ENCODE measurements at places on chromosomes 12 and 14.

- peak; percentile 45 for DNase-seq
These were observed 624 bp downstream of the M6PR start for GRCh38 chr12:8948701-8949341.

DNA sequence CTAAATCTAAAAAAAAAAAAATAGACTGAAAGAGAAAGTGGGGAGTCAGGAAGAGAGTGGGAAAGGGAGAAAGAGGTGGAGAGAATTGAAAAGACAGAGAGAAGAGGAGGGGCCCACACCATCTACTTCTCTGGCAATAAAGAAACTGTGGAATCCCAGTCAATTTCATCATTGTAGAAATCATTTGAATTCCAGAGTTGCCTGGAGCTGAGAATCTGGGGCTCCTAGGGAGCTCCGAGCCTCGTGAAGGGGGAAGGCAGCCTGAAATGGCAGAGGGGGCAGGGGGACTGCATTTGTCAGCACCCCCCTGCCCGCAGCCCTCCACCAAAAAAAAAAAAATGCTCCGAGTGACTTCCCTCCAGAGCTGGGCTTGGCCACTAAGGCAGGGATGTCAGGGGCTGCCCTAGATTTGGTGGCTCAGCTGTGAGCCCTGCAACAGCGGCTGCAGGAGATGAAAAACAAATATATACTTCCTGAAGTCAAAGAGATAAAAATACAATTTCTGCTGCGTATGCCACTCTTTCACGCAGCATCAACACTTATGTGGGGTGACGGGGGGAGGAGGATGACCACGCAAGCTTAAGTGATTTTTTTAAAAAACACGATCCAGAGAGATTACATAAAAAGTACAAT is 80.5 kb downstream of the BCL11B start:
- DNase-seq = no peak

DNA sequence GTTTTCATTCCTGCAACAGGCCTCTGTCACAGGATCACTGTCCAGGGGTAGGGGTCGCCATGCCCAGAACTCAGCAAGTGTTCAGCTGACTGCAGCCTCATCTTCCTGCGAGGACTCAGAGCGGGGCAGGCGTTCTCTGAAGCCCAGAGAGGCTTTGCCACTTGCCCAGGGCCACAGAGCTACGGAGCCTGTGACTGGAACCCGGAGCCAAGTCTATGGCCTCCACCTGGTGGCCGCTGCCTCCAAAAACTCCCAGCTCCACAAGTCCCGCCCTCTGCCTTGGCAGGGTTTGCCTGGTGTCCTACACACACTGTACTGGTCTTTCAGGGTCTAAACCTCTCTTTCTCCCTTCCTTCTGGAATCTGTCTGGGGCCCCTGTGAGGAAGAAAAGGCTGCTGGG is 8.7 kb upstream of the PPP1R13B start:
- no peak for DNase-seq

- DNase-seq = no peak
These were observed 471 bp downstream of the MTRFR start for GRCh38 chr12:123233505-123234308.

- DNase-seq = no peak
These were observed 32.8 kb upstream of the OR10AD1 start for GRCh38 chr12:48235796-48236333.

DNA sequence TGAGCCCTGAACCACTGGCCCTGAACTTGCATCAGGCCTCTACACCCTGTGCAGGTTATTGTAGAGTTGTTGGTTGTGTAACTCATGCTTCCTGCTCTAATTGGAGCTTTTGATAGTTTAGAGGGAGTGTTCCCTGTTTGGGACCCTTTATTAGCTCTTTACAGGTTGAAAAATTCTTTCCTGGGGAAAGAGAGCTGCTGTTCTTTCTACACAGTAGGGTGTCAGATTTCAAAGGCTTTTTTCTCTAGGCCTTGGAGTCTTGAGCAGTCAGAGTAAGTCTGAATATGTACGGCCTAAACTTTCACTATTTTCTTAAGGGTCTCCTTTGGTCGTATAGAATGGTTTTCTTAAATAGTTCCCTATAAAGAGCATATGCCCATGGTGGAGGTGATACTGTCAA is 60.8 kb upstream of the NEDD1 start:
- DNase-seq = no peak

DNA sequence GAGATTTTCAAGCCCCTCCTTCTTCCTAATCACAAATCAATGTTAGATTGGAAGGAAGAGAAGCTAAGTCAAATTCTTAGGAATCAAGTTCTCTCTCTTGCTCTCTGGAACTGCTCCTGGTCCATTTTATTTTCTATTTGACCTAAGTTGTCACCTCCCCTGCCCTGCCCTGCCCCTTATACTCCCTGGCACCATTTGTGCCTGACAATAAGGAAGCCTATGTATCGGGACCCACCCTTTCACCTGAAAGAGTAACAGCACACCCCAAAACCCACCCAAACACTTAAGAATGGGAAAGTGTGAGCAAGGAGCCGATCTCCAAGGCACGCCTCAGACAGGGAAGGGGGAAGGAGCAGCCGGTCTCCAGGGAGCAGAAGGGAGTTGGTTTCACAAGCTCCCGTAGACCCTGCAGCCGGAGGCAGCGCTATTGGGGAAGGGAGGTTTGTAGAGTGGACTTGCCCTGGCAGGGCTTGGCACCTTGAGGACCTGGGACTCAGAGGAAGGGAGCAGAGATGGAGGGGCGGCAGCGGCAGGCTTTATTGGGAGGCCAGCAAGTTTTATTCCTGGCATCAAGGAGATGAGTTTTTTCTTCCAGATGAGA is 1.6 kb downstream of the LRRC74A start:
- DNase-seq = no peak

DNA sequence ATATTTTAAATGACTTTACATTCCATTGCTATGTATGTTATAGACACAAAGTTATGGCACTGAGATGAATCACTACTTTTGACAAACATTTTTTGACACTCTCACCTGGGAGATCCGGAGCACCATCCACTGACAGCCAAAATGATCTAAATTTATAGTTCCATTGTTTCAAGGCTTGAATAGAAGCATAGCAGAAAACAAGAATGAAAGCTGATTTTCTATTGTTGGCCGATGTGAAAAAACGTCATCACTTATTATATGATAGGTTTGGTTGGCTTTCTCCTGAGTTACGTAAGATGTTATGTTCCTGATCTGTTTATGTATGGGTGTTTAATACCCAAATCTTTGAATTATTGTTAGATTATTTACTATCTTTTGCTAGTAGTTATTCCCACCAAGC is 306.2 kb downstream of the PAWR start:
- no peak for DNase-seq

- DNase-seq = no peak
These were observed 23.2 kb downstream of the SLCO1C1 start for GRCh38 chr12:20718294-20718693.

DNA sequence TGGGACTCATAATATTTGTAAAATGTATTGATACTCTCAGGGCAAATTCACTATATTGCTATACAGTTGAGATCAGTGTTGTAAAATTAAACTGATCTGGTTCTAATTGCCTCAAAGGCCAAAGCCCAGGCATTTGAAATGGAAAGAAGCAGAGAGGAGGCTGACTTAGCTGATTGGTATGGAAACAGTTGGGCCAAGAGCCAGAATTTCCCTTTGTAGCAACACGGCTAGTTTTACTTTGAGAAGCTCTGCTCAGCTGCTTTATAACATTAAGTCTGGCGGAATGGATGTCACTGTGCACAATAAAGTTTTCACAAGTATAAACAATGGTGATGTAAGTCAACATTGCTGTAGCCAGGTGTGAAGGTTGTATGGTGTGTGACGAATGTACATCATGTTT is 186.4 kb downstream of the MSRB3 start:
- DNase-seq = no peak

DNA sequence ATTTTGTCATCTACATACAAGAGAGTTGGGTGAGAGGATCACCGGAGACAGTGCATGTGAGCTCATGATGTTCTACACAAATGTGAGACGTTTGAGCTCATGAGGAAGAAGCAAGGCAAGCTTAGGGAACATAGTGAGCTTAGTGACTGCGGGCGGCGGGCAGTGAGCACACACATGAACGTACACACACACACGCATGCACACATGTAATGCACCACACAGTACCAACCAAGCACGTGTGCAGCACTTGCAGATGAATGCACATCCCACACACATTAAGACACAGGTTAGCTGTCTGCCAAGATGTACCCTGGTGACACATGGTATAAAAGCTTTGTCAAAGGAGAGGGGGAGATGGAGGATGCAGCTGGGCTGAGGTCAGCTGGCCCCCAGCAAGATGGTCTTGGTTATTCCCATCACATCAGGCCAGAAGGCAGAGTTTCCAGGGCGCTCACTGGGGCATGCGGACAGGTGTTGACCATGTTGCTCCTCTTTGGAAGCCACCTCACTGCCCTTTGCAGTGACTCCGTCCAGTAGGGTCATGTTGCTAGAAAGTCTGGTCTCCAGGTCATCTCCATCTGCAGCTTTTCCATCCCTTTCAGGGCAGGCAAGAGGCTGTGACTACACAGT is 8.7 kb upstream of the CACNA2D4 start:
- no peak for DNase-seq

DNA sequence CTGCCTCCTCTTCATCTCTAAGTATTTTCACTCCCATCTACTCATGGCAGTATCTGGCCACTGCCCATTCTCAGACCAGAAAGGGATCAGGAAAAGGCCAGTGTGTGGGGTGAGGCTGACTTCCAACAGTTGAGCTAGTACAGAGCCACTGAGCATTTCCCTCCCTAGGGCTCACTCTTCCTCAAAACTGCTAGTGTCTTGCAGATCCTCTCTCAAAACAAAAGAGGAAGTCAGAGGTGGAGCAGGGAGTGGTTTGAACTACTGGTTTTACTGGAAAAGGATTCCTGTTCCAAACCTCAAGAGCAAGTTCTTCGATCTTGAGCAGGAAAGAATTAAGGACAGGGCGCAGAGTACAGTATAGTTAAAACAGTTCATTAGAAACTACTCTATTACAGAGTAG is 11.7 kb upstream of the RNASE10 start:
- peak; percentile 75 for DNase-seq

DNA sequence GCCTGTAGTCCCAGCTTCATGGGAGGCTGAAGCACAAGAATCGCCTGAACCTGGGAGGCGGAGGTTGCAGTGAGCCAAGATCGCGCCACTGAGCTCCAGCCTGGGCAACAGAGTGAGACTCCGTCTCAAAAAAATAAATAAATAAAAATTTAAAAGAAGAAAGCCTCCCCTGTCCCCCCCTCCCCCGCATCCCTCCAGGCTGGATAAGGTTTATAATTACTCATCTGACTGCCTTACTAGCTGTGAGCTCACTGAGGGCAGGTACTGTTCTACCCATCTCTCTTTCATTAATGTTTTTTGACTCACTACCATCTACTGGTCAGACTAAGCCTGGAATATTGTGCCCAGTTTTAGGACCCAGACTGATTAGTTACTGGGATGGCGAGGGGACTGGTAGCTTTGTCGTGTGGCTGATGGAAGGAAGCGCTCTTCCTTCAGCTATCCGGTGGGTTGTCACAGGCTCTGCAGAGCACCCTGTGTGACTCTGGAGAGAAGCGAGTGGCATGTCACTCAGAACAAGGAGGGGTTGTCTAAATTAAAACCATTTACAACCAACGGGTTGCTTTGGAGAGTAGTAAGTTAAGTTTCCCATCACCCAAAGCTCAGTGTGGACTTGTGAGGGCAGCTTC is 16.9 kb downstream of the EVL start:
- no peak for DNase-seq

- peak; percentile 76 for DNase-seq
These were observed 624.1 kb upstream of the FOXG1 start for GRCh38 chr14:28142400-28143015.

- DNase-seq = no peak
These were observed 85.9 kb upstream of the ANO2 start for GRCh38 chr12:6031001-6031400.

GRCh38 chr12:96063046-96063445 is 27.7 kb upstream of the LTA4H start:
- no peak for DNase-seq

DNA sequence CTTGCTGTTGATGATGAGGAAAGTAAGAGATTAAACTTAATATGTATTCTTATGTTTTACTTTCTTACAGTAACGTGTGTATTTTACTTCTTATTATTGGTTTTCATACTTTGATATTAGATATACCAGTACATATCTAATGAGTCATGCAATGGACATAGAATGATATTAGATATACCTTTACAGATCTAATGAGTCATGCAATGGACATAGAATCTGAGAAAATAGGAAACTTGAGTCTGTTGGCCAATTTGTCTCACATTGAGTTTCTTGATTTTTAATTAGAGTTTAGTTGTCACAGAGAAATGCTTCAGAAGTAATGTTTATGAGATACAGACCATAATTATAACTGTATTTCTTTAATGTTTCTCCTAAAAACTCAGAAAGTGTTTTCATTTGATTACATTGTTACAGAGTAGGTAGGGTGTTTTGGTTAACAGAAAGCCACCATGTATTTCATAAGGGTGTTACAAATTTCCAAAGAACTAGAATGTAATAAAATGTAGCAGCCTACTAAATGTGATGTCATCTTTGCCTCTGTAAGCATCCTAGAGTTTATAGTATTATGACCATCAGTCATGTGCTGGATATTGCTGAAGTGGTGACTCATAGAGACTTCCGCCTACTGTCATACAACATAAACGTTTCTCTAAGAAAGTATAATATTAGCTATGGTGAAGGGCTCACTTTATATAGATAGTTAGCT is 3.0 kb downstream of the GAS2L3 start:
- DNase-seq = no peak

GRCh38 chr14:98160901-98161300 is 1111.1 kb downstream of the BCL11B start:
- no peak for DNase-seq

DNA sequence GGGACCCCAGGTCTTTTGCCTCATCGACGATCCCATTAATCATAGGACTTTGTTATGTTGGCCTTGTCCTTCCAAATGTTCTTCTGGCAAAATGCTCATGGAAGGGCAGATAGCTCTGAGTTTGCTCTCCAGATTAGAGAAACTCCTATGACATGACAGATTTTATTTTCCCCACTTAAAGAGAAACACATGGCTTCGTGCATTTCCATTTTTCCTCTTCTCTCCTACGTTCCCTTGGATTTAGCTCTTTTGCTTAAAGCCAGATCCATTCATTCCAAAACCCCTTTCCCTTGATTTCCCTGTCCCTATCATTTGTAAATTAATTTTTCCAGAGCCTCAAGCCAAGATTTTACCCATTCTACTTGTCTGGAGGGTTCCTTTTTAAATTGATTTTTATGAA is 2.9 kb downstream of the PRIMA1 start:
- no peak for DNase-seq

DNA sequence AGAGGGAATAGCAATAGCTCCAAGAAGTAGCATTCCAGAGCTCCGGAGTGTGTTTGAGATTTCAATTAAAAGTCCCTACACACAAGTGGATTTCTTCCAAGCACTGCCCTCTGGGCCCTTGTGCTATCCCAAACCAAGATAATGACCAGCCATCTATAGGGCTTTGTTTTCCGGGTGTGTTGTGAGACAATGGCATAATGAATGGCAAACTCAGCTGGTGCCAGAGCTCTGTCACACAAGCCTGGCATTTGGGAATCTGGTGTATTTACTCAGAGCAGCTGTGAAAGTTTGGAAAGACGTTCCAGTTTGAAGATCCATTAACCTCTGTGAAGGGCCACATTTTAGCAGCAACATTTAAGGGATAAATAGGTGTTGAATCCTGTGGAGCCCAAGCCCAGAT is 61.2 kb upstream of the TMTC2 start:
- DNase-seq = peak; percentile 99

DNA sequence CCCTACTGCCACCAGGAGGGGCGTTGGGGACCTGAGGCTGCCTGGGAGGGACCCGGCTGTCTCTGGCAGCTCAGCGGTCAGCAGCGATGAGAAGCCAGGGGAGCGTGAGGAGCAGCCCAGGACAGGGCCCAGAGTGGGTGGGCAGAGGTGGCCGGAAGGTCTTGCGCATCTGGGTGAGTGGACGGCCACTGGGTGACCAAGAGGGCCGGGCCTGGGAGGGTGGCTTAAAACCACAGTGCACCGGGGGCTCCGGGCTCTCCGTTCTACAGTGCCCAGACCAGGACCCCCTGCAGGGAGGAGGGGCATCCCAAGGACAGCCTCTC is 10.0 kb downstream of the INF2 start:
- no peak for DNase-seq

Data from pons (tissue), 1 donor.